Activated CD8-positive, alpha-beta memory T cell treated with anti-CD3 and anti-CD28 coated beads for 4 hours (primary cell): ENCODE measurements at places on chromosomes 4 and X.

DNA sequence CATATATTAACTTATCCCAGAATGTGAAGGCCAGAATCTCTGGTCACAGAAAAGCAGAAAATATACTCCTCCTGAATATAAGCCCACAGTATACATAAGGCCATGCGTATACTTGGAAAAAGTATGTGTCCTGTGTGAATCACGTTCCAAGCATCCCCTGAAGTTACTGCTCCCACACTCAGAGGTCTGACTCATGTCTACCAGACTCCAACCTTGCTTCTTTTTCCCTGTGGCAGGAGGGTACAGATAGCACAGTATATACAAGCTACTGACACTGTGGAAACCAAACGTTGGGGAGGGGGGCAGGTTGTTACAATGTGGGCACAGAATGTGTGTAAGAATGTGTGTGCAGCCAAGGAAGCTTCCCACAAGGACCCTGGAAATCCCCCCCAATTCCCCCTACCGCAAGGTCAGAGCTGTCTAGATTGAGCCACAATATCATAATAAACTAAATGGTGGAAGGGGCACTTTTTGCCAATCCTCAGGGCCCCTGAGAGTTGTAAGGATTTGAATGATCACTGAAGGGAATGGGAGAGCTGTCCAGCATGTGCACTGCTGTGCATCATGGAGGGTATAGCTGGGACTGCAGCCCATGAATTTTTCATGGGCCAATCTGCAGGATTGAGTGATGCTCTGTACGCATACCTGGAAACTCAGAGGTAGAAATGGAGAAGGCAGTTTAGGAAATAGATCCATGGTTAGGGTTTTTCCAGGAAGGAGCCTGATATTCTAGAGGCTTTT, 7.4 kb upstream of the RELL1 start:
- no peak for DNase-seq

DNA sequence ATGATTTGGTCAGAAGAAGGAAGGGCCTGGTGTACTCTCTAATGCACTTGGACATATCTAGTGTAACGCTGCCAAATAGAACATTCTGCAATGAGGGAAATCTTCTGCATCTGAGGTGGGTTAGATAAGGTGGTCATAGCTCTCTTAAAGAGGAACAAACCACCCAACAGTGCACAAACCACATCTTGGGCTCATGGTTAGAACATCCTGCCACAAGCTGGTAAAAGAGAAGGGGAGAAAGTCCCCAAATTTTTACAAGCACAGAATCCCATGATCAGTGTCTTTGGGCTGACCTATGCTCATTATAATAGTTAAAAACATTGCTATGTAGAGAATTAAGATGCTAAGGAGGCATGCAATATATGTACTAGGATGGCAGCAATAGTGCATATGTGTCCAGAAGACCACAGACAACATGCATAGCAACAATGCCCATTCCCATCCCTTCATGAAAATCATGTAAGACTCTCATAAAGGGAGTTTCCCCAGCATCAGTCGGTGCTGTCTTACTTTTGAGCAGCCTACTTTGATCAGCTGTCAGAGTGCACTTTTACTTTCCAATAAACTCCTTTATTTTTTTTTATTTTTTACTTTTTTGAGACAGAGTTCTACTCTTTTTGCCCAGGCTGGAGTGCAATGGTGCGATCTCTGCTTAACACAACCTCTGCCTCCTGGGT, 99.7 kb upstream of the SLC7A11 start:
- DNase-seq = no peak

- DNase-seq = no peak
Measured at GRCh38 chr4:42488114-42488513, 90.8 kb downstream of the SHISA3 start.

GRCh38 chr4:181613200-181613599, 630.0 kb upstream of the TENM3 start:
- no peak for DNase-seq

DNA sequence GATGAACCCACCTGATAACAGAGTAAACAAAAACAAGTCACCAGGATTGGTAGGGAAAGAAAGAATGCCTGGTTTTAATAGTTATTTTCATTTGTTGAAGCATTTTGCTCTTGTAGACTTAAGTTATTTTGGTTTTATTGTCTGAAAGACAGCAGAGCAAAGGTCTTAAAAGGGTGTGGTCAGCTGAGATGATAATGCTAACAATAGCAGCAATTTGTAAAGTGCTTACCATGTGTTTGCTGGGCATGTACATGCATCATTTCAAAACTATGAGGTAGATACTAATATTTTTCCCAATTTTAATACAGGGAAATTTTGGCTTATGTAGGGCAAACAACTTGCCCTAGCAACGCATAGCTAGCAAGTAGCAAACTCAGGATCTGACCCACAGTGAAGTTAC, 46.8 kb upstream of the SLC10A4 start:
- no peak for DNase-seq
